Immature natural killer cell (primary cell): ENCODE measurements at places on chromosomes 2 and 18. TPM values are rescaled to one million over a fixed set of nuclear protein-coding genes. Genes with fewer than 3 reads are reported as not detected.

DNA sequence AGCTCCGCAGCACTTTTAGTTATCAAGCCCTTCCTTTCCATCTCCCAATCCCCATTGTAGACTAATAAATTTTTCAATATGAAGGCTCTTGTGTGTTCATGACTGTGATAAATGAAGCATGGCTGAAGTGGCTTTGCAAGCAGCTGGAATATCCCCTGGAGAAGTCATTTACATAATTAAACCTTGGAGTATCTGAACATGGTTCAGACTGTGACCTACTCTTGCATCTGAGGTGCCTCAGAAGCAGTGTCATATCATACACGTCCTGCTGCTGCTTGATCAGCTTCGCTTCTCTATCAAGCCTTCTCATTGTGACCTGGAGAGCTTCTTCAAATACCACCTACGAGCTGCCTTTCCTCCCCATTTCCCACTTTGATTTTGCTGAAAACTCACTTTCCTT, 48.4 kb upstream of the ZNF397 start:
- peaks cover 3% of the 10 kb centered on the region for H3K27me3 ChIP-seq
- no peak for DNase-seq
- no peaks in the 10 kb centered on the region for H3K36me3 ChIP-seq
- no peak overlapping the region for H3K27ac ChIP-seq

- peaks cover 1% of the 10 kb centered on the region for H3K27me3 ChIP-seq
- no peak for DNase-seq
- no peak overlapping the region for H3K4me3 ChIP-seq
- H3K4me1 ChIP-seq, result no peaks in the 10 kb centered on the region
- no peak overlapping the region for H3K27ac ChIP-seq
Measured at GRCh38 chr2:198957181-198957580, 500.6 kb downstream of the SATB2 start.

DNA sequence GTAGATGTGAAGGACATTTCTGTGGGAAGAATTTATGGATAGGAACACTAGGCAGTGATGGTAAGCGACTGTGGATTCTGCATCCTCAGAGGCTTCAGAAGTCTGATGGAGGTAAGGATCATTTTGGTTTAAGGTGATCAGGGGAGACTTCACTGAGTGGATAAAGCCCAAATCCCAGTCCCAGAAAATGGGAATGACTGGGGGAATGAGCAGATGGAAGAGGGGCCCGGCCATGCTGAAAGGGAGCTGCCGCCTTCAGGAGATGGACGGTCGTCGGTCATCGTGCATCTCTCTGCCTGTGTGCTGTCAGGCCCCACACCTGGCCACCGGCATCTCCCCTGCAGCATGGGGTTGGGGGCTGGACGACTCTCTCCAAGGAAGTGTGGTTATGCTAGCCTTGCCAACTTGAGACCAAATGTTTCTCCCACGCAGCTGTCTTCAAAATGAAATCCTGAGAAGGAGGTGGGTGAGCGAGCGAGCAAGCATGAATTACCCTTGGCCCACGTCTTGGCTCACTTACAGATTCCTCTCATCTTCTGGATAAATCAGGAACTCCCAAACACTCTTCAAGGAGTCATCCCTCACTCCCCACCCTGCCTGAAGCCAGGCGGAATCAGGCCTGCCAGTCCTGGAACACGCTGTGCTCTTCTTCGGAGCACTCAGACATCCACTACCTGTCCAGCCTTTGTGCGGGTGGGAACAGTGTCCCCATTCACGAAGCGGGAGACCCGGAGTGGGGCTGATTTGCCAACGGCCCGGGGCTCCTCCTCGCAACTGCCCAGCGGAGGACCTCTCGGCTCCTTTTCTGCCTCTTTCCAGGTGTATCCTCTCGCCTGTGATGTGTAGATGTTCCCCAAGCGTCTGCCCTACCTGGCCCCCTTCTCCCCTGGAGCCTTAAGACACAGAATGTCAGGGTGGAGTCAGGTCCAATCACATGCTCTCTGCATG, 85.6 kb downstream of the PRKCE start:
- H3K27ac ChIP-seq, result no peak overlapping the region
- peaks cover 7% of the 10 kb centered on the region for H3K27me3 ChIP-seq
- H3K4me1 ChIP-seq, result no peaks in the 10 kb centered on the region
- no peak overlapping the region for H3K4me3 ChIP-seq

DNA sequence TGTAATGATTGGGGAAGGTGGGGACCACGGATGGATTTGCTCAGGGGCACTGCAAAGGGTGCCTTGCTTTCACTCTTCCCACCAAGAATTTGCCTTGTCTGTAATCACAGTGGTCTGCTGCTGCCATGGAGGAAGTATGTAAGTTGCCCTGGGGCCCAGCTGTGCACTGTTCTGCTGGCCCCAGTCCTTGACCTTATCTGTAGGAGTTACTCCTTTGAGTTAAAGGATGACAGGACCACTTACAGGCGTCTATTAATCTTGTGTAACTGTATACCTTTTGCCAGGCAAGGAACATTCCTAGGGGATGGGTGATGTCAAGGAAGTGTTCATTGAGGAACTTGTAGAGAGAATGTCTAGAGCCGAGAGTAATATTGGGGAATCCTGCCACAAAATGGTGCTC, 212.8 kb upstream of the LRRTM1 start:
- no peak overlapping the region for H3K27ac ChIP-seq
- DNase-seq, result no peak
- no peaks in the 10 kb centered on the region for H3K27me3 ChIP-seq
- H3K4me1 ChIP-seq, result no peaks in the 10 kb centered on the region
- no peak overlapping the region for H3K4me3 ChIP-seq
- no peaks in the 10 kb centered on the region for H3K36me3 ChIP-seq

DNA sequence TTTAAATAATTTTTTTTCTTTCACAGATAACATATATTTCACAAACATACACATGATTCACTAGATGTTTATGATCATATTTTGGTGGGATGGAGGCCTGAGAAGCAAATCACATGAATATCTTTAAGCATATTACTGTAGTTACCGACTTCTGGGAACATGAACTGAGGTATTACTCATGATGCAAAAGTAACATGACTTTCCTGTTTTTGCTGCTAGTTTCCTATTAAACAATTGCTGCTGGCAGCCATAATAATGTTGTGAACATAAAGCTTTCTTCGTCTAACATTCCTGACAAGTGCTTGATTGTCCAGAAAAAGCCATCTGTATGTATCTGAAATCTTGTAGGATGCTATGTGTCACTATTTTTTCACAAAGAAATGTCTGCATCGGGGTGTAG, 145.4 kb downstream of the MTX2 start:
- H3K4me1 ChIP-seq, result no peaks in the 10 kb centered on the region
- no peak overlapping the region for H3K27ac ChIP-seq
- H3K27me3 ChIP-seq, result peaks cover 8% of the 10 kb centered on the region
- no peak for DNase-seq
- no peaks in the 10 kb centered on the region for H3K36me3 ChIP-seq

DNA sequence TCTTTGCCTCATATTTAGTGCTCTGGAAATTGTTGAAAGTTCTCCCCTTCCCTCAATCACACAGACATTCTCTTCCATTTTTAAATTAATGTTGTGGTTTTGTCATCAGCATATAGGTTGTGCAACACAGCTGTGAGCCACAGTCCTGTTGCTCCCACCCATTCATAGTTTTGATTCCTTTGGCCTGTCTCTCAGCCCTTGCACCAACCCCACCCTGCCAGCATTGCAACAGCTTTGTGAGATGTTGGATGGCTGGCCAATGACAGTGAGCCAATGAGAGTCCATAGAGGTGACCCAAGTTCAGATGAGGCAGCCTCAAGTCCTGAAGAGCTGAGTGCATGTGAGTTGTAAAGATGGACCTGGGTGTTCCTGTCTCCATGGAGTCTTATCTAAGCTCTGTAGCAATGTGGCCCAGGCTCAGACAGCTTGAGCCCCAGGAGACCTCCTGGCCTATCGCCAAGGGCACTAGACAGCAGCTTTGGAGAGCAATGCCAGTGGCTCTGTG, 775.5 kb downstream of the RNF144A start:
- no peaks in the 10 kb centered on the region for H3K27me3 ChIP-seq
- H3K4me1 ChIP-seq, result peaks cover 12% of the 10 kb centered on the region
- H3K36me3 ChIP-seq, result no peaks in the 10 kb centered on the region
- DNase-seq, result no peak
- H3K4me3 ChIP-seq, result no peak overlapping the region

GRCh38 chr2:129092956-129093355, 774.3 kb upstream of the HS6ST1 start:
- no peak for DNase-seq
- no peaks in the 10 kb centered on the region for H3K36me3 ChIP-seq
- no peak overlapping the region for H3K27ac ChIP-seq
- H3K4me3 ChIP-seq, result no peak overlapping the region
- peaks cover 2% of the 10 kb centered on the region for H3K27me3 ChIP-seq
- H3K4me1 ChIP-seq, result no peaks in the 10 kb centered on the region

DNA sequence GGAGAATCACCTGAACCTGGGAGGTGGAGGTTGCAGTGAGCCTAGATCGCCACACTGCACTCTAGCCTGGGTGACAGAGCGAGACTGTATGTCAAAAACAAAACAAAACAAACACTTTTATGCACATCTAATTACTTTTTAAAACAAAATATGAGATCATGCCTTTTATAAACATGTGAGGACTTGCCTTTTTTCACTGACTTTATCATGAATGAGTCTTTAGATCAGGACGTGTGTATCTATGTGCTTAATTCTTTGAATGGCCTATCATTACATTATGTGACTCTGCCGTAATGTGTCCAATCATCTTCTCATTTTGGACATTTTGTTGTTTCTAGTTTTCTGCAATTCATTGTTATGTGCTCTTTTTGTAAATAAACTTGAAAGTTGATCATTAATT, 58.7 kb downstream of the FAM117B start:
- no peaks in the 10 kb centered on the region for H3K4me1 ChIP-seq
- DNase-seq, result no peak
- H3K27ac ChIP-seq, result no peak overlapping the region
- peaks cover 5% of the 10 kb centered on the region for H3K36me3 ChIP-seq

DNA sequence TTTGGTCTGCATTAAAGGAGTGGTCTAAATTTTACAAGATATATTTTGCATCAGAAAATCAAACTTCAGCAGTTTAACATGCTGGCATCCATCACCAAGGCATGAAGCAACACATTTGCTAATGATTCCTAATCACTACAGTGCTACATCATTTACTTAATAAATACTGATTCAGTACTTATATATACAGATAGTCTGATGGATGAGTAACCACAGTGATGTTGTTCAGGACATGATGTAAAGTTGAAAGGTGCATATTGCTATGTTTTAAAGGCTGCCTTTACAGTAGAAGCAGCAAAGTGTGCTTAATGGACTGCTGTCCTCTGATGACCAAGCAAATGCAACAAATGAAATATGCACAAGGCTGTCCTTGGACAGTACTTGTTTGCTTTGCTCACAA, 11.1 kb downstream of the SUPT7L start:
- no peak overlapping the region for H3K4me3 ChIP-seq
- DNase-seq, result no peak
- peaks cover 43% of the 10 kb centered on the region for H3K36me3 ChIP-seq

DNA sequence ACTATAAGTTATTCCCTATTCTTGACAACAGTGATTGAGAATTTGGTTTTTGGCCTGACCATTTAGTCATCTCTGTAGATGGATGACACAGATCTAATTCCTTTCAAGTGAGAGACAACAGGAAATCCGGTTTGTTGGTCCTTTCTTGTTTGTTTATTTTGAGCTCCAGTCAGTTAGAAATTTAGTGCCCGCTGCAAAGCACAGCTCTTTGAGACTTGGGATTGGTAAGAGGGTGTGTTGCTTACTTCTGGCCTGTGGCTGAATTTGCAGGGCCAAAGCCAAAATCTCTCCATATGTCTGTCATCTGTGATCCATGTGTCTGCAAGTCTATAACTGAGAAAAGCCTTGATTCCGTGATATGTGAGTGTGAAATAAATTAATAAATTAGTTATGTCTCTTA, 74.3 kb downstream of the BIN1 start:
- H3K4me1 ChIP-seq, result no peaks in the 10 kb centered on the region
- no peaks in the 10 kb centered on the region for H3K27me3 ChIP-seq
- no peak overlapping the region for H3K4me3 ChIP-seq
- no peak overlapping the region for H3K27ac ChIP-seq

- H3K36me3 ChIP-seq, result no peaks in the 10 kb centered on the region
- no peak overlapping the region for H3K27ac ChIP-seq
- peak overlapping the region; percentile 88 for H3K4me3 ChIP-seq
- peaks cover 2% of the 10 kb centered on the region for H3K27me3 ChIP-seq
- peak; percentile 50 for DNase-seq
- peaks cover 59% of the 10 kb centered on the region for H3K4me1 ChIP-seq
Measured at GRCh38 chr2:36356298-36356989, 866 bp downstream of the CRIM1 start.

- no peak overlapping the region for H3K27ac ChIP-seq
- no peaks in the 10 kb centered on the region for H3K27me3 ChIP-seq
- H3K36me3 ChIP-seq, result peaks cover 4% of the 10 kb centered on the region
- no peak overlapping the region for H3K4me3 ChIP-seq
- no peaks in the 10 kb centered on the region for H3K4me1 ChIP-seq
Measured at GRCh38 chr2:112493858-112494648, 12.1 kb downstream of the TTL start.

DNA sequence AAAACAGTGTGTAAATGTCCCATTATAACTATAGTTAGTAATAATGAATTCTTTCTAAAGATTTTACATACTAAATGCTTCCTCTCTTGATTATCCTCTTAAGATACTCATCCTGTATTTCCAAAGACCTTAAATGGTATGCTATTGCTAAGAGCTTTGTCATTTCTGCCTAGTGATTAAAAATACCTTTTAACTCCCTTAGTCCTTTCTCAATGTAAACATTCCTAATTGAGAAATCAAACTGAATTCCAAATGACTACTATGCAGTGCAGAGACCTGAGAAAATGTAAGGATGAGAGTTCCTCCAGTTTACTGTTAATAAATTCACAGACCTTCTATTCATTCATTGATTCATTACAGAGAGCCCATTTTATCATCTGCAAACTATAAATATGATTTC, 86.9 kb downstream of the SOS1 start:
- H3K4me3 ChIP-seq, result no peak overlapping the region
- H3K4me1 ChIP-seq, result peaks cover 3% of the 10 kb centered on the region
- H3K36me3 ChIP-seq, result peaks cover 3% of the 10 kb centered on the region

DNA sequence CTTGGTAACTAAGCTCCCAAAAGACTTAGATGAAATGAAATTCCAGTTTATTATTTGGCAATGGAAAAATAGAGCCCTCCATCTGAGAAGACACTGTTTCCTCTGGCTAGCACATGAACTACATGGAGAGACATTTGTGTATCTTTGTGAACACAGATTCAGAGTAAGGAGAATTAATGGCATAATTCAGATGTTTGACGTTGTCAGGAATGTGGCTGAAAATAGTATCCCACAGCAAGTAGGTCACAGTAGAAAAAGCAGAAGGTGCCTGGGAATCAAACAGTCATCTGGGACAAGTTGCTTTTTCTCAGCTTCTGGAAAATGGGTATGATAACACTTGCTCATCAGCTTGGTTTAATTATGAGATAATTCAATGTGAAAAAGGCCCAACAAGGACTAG, 288.6 kb downstream of the PTPRM start:
- no peak overlapping the region for H3K4me3 ChIP-seq
- no peak for DNase-seq
- H3K27me3 ChIP-seq, result no peaks in the 10 kb centered on the region
- no peak overlapping the region for H3K27ac ChIP-seq

DNA sequence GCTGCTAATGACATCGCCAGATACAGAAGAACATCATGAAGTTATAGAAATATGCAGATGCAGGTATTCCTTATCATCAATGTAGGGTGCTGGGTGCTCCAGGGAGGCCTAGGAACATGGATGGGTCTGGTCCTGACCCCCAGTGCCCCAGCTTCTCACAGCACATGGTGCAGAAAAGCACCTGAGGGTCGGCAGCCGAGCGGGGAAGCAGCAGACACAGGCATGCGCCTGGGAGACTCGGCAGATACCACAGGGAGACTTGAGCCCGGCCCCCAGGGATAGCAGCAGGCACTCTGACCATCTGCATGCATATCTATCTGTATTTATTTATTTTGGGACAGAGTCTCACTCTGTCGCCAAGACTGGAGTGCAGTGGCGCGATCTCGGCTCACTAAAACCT, 43.2 kb downstream of the TMEM18 start:
- H3K4me1 ChIP-seq, result peaks cover 5% of the 10 kb centered on the region
- no peaks in the 10 kb centered on the region for H3K36me3 ChIP-seq
- no peak overlapping the region for H3K27ac ChIP-seq
- H3K4me3 ChIP-seq, result no peak overlapping the region
- DNase-seq, result no peak

The SATB2 gene
- polyA plus RNA-seq, result 0.07 TPM
